SHP77 treated with DMSO at 0.1 percent for 48 hours (cell line): ENCODE measurements at places on chromosomes 1 and 21.
A peak's percentile ranks its signal among the peaks of the same experiment; 100 is the strongest.

- no peak for DNase-seq
These were observed 3.8 kb upstream of the EEIG2 start for GRCh38 chr1:108556066-108556465.

DNA sequence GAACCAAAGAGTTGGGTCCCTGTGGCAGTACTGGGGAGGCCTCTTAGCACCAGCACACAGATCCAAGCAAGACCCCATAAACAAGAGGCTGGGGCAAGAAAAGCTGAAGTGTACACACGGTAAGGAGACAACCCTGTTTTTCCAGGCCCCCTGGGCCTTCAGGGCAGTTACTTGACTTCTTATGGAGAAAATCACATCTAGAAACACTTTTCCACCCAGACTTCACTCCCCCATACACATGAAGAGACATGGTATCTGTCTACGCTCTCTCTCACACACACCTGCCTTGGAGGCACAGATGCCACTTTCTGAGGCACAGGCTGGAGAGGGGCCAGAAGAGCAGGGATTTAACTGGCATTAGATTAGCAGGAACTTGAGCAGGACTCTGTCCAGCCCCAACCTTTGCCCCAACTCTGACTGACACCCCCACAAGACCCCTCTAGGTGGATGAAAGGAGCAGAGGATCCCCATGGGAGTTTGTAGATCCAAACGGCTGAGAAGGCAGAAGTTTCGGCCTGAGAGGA is 2.2 kb downstream of the CERS2 start:
- no peak for DNase-seq

DNA sequence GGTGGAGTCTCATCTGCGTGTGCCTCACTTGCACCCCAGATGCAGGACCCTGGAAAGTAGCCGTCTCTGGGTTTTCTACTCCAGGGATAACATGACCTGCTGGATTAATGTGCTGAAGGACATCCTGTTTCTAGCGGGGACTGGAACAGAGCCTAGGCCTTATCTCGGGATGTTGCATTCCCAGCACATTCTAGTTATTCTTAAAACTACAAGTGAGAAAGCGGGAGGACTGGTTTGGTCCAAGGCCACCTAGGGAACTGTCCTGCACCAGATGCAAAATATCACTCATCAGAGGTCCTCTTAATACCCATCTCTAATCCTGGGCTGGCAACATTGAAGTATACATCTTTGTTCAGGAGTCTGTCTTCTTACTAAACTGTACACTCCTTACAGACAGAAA is 179.9 kb downstream of the ZC3H11B start:
- DNase-seq = no peak

GRCh38 chr1:32716312-32717148 is 14.0 kb upstream of the SYNC start:
- peak; percentile 55 for DNase-seq

DNA sequence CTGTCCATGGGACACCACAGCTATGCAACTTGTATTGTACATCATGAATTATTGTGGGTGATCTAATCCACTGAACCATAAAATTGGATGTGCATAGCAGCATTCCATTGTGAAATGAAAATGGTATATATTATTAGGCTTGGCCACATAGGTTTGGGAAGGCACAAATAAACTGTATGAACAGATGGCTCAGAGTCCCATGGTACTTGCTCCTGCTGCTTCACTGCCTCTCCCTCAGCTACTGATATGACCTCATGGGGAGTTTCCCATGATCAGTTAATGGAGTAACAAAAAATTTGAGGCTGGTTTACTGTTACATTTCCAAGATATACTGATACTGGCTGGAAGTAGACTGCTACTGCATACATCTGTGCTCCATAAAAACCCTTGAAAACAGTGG is 152.7 kb upstream of the NEGR1 start:
- no peak for DNase-seq

GRCh38 chr1:197042676-197043341 is 24.3 kb downstream of the F13B start:
- peak; percentile 51 for DNase-seq
